ENCODE measurements at places on chromosomes 7 and 10.

- DNase-seq, result no peak
Measured at GRCh38 chr10:3714531-3714930, 70.5 kb downstream of the KLF6 start.

GRCh38 chr7:131342864-131343442, 15.3 kb downstream of the MKLN1 start:
- DNase-seq, result no peak

DNA sequence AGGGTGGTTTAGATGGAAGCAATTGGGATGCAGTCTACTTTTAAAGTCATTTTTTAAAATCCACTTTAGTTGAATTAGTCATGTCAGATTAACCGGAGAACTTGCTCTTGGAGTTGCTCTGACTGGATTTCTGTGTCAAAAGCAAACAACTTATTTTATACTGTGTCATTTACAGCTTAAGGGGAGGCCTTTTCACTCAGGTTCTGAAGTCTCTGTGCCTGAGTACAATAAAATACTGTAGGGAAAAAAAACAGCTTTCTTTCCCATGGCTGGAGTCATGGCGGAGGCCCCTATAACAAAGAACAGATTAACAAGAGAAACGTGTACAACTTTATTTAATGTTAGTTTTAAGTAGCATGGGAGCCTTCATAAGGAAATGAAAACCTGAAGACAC, 39.2 kb upstream of the MSRB2 start:
- DNase-seq, result no peak

DNA sequence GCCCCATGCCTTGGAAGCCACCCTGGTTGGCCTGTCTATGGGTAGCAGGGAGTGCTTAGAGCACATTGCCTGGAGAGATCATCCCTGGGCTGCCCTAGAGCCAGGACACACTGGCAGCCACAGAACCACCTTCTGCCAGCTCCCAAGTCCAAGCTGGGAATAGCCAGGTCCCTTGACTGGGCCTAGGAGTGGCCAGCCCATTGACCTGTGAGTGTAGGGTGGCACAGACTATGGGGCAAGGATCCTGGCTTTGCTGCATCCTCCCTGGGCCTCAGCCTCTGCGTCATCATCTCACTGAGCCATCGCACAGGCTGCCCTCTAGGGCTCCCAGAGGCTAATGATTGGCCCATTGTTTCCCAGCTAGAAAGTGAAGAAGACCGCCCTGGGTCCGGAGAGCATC, 7.0 kb downstream of the AQP1 start:
- DNase-seq, result peak; percentile 43

GRCh38 chr10:126375926-126376554, 12.2 kb downstream of the ADAM12 start:
- no peak for DNase-seq

Data from ascending aorta (tissue), 2 donors.